Activated CD8-positive, alpha-beta memory T cell treated with anti-CD3 and anti-CD28 coated beads for 1 hour (primary cell): ENCODE measurements at places on chromosomes 7 and 10.

GRCh38 chr10:35413985-35414861, 77.9 kb downstream of the CCNY start:
- DNase-seq: no peak

DNA sequence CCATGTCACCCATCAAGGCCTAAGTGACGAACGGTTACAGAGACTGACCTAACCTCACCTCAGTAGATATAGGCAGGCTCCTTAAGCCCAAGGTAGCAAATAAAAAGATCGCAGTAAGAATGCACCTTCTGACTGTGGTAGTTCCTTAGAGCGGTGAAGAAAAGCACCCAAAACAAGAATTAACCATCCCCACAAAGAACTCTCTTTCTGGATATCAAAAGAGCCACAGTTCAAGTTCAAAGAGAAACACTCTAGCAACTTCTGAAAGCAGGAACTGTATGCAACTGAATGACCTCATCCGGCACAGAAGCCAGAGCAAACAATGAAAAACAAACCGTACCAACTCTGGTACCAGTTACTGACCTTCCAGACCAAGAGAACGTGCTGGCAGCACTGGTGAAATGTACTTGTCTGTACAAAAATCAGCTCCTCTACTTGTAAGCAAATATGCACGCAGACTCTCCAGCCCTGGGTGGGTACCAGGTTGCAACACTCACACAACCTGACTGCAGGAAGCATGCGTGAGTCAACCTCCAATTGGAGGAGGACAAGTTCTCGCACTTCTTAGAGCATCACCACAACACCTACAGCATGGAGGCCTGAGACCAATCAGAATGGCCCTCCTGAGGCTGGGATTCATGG, 202.7 kb downstream of the FAM107B start:
- no peak for DNase-seq

DNA sequence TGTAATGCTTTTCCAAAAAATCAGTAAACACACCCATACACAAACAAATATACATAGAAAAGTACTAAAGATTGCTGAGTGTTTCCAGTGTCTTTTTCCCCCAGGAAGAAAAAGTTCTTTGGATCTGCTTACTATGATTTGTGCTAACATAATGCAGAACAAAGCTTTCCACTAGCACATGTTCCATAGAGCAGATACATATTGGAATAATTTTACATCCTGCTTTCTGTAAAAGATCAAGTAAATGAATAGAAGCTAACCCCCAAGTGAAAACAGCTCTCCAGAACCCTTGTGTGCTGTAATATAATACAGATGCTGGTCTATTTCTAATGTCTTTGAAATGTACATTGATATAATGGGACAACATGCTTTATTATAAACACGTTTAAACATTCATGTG, 125.5 kb downstream of the PON1 start:
- DNase-seq: no peak

DNA sequence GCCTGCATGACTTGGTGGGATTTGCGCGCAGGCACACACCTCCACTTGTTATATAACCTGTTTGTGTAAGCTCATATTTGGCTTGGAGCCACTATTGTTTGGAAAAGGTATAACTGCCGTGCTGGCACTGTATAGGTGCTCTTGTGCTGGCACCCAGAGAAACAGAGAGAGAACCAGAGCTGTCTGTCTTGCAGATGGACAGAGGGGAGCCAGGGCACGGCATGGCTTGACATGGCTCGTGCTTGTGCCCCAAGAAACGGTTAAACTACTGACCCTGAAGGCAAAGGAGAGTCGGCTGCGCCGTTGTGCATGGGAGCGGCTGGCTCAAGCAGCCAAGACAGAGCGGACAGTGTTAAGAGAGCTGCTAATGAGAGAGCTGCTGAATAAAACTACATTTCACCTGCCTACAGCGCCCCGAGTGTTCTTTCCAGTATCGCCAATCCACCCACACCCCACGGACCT, 23.2 kb downstream of the RAPGEF5 start:
- no peak for DNase-seq

- no peak for DNase-seq
Measured at GRCh38 chr10:72342911-72343310, 11.8 kb downstream of the DNAJB12 start.

DNA sequence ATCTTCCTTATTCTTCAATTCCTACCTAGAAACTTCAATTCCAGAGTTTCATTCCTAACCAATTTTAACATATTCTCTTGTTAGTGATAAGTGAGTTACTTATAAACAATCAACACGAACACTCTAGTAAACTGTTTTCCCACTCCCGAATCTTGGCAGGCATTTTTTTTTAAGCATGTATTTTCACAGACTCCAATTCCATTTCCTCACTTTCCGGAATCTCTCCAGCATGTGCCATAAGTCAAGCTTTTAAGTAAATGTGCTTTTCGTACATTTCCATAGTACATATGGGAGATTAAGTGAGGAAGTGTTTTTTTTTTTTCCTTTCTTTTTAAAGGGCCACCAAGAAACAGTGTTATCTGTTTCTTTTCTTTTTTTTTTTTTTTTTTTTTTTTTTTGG, 89.1 kb downstream of the FGFR2 start:
- DNase-seq: no peak

- no peak for DNase-seq
Measured at GRCh38 chr7:45230083-45230482, 72.5 kb downstream of the RAMP3 start.

DNA sequence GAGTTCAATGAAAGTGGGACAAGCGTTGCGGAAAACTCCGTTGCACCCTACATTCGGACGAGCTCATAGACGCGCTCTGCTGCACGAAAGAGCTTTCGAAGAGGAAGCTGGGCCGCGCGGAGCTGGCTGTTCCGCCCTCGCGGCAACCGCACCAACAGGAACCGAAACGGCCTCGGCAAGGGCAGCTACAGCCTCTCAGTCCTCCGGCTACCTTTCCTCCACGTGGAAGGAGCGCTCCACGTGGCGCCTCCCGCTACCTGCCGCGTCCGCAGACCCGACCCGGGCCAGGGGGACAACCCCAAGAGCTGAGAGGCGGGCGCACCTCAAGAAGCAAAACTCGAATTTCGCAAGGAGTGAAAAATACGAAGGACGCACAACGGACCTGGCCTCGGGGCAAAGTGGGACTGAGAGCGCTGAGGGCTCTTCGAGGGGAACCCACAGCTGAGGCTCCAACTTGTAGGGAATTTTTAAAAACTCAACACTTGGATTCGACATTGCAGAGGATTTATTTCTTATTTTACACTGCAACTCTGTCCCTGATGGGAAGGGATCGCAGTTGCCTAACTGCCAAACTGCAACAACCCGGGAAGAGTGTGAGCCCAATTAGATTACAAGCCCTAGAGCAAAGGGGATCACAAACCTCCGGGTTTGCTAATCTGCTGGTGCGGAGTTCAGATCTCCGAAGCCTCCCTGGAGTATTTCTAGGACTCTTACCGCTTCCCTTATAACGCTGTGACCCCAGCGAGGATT, 1.4 kb downstream of the HPSE2 start:
- DNase-seq: no peak

GRCh38 chr7:156993021-156993924, 17.2 kb downstream of the MNX1 start:
- DNase-seq: no peak

DNA sequence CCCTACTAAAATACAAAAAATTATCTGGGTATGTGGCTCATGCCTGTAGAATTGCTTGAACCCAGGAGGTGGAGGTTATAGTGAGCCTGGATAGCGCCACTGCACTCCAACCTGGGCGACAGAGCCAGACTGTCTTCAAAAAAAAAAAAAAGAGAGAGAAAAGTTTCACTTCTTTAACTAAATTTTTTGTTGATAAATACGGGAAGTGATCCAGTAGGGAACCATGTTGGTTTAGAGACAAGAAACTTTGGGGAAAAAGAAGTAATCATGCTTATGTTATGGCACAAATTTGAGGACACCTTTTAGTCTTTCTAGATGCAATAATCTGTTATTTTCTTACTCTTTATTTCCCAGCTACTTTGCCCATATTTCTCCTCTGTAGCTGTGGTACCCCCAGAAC, 309.7 kb downstream of the TYW1 start:
- DNase-seq: no peak

DNA sequence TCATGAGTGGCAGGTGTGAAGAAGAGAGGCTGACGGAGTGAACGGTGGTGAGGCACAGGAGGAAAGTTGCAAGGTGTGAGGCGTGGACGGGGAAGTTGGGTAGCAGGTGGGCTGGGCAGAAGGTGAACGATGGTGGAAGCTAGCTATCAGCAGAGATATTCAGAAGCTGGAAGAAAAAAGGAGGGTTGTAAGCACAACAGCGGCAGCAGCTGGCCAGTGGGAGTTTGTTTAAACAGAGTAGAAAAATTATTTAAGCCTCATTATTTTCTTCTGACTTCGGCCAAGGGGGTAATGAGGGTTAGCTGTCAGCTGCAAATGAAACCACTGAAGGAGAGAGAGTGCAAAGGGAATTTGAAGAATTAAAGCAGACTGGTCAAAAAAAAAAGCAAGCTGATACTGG, 62.1 kb upstream of the PRKAR2B start:
- no peak for DNase-seq

DNA sequence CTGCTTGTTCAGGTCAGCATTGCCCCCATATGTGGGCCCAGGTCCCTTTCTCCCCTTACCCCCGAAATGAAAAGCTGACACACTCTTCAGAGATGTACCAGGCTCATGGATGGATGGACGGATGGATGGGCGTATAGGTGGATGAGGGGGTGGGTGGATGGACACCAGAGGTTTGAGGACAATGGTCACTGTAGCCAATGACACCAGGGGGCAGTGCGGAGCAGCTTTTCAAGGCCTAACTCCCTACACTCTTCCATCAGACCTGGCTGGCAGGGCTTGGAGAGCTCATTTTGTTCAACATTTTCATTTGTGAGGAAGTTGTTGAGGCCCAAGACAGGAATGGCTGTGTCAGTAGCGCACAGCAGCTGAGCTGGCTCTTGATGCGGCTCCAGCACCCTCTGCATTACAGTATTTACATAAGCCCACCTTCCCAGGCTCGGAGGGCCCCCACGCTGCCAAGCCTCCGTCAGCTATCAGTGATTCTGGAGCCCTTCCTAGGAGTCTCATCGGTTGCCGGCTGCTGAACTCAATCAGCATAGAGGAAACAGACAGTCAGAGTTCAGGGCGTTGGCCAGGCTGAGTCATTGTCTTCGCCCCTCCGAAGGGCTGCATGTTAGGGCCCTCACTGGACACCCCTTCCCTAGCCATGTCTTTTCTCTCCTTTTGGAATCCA, 11.6 kb upstream of the FFAR4 start:
- DNase-seq: peak; percentile 14

- no peak for DNase-seq
Measured at GRCh38 chr10:72765051-72765745, 73.3 kb downstream of the MCU start.

DNA sequence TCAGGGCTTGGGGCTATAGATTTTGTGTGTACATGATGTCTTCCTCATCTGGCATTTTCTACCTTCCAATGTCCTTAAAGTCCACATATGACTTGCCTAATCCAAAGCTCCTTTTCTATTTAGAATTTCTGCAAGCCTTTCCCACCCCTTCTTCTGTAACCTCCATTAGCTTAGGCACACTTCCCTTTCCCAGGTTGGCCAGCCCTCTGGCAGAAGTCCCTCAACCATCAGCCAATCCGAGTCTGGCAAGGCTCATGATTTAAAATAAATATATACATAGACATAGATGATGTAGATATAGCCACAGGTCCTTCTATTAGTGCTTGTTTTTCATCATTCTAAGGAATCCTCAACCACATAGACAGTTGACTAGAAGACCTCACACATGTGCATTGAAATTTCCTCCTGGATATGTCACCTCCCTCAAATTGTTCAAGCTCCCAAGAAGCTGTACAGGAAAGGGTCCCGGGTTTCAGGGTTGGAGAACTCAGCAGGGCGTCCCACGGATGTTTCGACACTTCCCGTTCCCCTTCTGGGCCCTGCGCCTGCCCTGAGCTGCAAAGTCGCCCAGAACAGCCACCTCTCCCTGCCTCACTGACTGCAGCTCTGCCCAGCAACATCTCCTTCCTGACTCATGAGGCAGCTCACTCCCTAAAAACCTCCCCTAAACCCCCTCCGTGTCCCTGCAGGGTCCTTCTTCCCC, 20.4 kb upstream of the PIK3AP1 start:
- DNase-seq: no peak

- no peak for DNase-seq
Measured at GRCh38 chr10:97463363-97464132, 17.6 kb downstream of the ZDHHC16 start.

DNA sequence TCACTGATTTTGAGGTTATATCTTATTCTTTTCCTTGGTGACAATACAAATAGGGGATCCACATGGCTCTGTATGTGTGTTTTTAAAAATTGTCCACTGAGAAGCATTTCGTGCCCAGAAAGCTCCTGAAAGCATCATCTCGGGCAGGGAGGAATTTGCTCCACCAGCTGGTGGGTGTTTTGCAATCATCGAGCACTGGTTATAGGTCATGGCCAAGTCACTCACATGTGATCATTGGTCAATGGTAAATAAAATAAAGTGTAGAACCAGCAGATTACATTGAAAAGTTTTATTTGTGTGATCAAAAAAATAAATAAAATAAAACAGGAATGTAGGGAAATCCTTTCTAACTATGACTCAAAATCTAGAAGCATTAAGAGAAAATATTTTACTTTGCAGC, 23.0 kb upstream of the SNX13 start:
- DNase-seq: no peak

GRCh38 chr10:132163278-132163765, 23.4 kb upstream of the DPYSL4 start:
- DNase-seq: no peak

DNA sequence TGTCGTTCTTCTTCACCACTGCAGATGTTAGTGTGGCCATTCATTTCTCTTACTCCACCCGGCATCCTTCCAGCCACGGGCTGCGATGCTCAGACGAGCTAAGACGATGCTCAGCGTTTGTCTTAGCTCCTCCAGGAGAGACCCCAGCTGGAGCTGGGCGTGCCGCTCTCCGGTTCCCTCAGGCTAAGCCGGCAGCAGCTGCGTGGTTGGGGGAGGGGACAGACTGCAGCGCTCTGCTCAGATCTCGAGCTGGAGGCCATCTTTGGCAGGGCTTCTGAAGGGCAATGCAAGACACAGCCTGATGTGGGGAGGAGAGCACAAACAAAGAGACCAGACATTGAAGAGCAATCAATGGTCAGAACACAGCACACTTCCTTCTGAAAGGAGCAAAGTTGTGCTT, 4.8 kb downstream of the INA start:
- no peak for DNase-seq

DNA sequence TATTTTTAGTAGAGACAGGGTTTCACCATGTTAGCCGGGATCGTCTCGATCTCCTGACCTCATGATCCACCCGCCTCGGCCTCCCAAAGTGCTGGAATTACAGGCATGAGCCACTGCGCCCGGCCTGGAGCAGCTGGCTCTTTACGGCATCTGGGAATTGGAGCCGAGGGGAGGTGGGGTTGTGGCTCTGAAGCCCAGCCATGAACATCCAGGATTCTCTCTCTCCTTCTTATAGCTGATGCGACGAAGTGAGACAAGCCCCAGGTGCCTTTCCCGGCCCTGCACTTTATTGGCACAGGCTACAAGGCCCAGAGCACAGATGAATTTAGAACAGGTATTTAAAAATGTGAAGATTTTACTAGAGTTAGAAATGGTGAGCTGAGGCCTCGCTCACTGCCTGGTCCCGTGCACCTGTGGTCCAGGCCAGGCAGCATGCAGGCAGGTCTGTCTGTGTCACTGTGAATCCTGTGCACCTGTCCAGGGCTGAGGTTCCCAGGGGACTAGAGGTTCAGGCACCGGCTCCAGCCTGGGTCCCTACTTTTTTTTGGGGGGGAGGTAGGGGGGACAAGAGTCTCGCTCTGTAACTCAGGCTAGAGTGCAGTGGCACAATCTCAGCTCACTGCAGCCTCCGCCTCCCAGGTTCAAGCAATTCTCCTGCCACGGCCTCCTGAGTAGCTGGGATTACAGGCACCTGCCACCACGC, 379.7 kb upstream of the FOXK1 start:
- DNase-seq: no peak
